Renal cortex interstitium (tissue), 15 donors: ENCODE measurements at places on chromosomes 4 and X.

- DNase-seq: no peak
Observed at GRCh38 chr4:88585917-88586316, 6.4 kb upstream of the HERC3 start.

DNA sequence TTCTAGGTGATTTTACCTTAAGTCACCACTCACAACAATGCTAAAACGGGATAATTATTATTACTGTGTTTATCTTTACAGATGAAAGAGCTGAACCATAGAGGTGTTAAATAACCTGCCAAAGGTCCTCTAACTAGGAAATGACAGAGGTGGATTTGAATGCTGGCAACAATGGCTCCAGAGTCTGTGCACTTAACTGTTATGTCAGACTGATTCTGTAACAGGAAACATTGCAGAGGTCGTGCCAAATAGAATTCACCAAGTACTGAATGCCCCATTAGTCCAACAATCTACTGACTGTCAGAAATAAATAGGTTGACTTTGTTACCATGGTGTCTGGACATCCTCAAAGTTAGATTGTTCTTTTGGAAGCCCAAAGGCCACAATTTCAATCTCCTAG lies 20.9 kb upstream of the USP27X start:
- DNase-seq: no peak

GRCh38 chr4:26319949-26320537 lies 771 bp upstream of the RBPJ start:
- DNase-seq: no peak

GRCh38 chrX:63426519-63426918 lies 75.4 kb upstream of the SPIN4 start:
- no peak for DNase-seq

DNA sequence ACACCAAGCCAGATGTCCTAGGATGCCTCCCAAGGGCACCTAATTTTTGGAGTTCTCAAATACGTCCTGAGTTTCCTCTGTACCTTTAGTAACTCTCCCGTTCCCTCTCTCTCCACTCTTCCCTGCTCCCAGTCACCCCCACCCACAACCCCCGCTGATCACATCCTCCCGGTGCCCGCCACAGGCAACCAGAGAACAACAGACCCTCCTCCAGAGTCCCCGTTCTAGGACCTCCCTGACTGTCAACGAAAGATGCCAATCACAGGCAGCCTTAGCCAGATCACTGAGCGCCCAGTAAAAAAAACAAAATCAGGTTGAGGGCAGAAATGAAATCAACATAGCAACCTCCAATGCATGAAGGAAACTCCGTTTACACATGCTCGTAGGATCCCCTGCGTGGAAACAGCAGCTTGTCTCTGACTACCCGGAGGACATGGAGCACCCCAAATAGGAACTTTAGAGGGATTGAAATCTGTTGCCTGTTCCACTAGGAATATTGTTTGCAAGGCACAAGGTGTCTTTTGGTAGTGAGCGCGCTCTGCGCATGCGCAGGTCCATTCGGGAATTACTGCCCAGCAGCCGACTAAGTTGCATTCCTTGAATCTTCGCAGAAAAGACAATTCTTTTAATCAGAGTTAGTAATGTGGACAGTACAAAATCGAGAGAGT lies at the start of gene GABRB1:
TSS of gene GABRB1 (plus strand) at position 557 of the 668 bp plus-strand sequence.
- peak; percentile 51 for DNase-seq

DNA sequence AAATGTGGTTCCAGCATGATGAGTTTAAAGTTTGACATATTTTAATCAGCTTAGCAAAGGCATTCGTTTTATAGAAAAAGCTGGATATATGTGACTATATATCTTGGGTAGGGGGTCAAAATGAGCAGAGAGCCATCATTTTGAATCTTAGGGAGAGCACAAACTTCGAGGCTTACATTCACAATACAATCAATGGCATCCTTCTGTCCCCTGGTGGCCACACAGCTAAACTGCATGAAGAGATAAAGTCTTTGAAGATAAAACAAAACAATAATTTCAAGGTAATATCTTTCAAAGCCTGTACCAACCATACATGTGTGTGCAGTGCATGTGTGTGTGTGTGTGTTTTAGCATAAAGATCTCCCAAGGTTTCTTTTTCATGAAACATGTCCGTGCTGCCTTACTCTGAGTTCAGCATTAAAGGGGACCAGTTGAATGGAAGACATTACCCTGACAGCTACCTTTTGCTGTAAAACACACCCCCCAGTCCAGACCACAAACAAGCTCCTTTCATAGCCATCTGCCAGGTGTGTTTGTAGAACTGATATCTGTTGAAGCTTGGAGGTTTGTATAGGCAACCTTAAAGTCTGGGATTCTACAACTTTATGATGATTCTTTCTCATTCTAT lies 22.0 kb downstream of the DYNLT3 start:
- peak; percentile 30 for DNase-seq

DNA sequence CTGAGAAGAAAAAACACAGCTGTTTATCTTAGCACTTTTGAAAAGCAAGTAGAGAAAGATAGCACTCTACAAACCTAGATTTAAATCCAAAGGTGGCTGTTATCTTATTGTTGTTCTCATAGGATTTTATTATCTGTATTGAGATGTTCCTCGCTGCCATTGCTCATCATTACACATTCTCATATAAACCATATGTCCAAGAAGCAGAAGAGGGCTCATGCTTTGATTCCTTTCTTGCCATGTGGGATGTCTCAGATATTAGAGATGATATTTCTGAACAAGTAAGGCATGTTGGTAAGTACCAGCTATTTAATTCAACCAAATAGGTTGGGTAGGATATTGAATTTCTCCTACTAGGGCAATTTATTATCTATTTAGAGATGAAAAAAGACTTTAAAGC lies 16.4 kb downstream of the TMEM184C start:
- no peak for DNase-seq

GRCh38 chr4:10045481-10045880 lies 24.2 kb upstream of the SLC2A9 start:
- no peak for DNase-seq

- no peak for DNase-seq
Observed at GRCh38 chr4:92305878-92306520, 2.2 kb downstream of the GRID2 start.

DNA sequence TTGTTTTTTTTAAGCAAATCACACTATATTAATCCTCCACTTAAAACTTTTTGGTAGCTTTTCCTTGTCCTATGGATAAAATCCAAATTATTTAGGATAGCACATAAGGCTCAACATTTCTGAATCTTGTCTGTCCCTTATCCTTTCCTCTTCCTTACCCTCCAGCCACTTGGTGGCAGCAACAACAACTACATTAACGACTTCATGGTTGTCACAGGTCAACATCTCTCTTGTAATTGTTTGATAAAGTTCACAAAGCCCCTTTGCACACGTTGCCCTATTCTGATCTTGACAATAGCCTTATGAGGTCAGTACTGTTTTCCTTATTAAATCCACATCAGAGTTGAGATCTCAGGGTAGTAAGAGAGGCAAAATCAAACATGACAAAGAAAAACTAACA lies 269.0 kb upstream of the PABPC4L start:
- peak; percentile 9 for DNase-seq

DNA sequence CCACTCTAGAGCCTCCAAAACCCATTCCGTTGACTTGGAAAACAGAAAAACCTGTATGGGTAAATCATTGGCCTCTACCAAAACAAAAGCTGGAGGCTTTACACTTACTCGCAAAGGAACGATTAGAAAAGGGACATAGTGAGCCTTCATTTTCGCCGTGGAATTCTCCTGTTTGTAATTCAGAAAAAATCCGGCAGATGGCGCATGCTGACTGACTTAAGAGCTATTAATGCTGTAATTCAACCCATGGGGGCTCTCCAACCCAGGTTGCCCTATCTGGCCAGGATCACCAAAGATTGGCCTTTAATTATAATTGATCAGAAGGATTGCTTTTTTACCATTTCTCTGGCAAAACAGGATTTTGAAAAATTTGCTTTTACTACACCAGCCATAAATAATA lies 60.8 kb downstream of the ZNF732 start:
- DNase-seq: peak; percentile 2

DNA sequence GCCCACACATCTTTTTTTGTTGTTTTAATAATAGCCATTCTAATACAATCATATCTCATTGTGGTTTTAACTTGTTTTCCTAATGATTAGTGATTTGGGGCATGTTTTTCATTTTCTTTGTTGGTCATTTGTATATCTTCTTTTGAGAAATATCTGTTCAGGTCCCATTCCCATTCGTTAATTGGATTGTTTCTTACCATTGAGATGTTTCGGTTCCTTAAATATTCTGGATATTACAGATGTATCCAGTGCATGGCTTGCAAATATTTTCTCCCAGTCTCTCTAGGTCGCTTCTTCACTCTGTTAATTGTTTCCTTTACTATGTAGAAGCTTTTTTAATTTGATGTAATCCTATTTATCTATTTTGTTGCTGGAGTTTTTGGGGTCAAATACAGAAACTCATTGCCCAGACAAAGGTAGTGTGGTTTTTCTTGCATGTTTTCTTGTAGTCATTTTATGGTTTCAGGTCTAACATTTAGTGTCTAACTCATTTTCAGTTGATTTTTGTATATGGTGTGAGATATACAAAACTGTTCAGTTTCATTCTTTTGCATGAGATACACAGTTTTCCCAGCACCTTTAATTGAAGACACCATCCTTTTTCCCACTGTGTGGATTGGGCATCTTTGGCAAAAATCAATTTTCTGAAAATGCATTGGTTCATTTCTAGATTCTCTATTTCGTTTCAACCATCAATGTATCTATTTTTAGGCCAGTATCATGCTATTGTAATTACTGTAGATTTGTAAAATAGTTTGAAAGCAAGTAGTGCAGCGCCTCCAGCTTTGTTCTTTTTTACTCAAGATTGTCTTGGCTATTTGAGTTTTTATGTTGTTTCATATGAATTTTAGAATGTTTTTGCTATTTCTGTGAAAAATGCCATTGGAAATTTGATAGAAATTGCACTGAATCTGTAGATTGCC lies 195.9 kb downstream of the SCFD2 start:
- no peak for DNase-seq

GRCh38 chr4:53855581-53856250 lies 208.7 kb downstream of the CHIC2 start:
- DNase-seq: no peak

DNA sequence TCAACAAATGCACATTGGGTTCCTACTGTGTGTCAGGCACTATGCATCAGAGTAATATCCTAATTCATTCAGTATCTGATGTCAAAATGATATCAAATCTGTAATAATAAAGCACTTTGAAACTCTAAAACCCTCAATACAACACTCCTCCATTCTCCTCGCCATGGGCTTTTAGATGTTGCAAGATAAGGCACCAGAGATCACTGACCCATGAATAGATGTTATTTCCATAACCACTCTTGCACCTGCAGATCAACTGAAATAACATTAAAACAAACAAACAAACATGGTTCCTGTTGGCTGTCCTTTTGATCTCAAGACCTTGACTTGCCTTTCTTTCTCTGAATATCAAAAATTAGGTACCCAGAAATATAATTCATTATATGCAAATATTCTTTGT lies 100.2 kb downstream of the MAB21L2 start:
- no peak for DNase-seq

DNA sequence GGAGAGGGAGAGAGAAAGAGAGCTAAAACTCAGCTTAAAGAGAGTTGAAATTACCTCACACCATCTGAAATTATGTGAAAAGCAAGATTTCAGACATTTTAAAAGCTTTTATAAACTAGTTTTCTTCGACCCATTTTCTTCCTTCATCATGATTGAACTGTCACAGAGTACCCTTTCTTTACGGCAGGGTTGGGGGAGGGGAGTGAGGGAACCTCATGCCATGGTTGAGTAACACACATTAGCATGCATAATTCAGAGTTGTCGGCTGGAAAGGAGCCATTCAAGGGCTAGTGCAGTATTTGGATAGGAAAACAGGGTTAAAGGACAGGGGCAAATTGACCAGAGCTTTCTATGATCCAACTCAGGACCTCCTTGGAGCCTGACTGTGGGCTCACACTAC lies 46.2 kb downstream of the PCDH19 start:
- no peak for DNase-seq

DNA sequence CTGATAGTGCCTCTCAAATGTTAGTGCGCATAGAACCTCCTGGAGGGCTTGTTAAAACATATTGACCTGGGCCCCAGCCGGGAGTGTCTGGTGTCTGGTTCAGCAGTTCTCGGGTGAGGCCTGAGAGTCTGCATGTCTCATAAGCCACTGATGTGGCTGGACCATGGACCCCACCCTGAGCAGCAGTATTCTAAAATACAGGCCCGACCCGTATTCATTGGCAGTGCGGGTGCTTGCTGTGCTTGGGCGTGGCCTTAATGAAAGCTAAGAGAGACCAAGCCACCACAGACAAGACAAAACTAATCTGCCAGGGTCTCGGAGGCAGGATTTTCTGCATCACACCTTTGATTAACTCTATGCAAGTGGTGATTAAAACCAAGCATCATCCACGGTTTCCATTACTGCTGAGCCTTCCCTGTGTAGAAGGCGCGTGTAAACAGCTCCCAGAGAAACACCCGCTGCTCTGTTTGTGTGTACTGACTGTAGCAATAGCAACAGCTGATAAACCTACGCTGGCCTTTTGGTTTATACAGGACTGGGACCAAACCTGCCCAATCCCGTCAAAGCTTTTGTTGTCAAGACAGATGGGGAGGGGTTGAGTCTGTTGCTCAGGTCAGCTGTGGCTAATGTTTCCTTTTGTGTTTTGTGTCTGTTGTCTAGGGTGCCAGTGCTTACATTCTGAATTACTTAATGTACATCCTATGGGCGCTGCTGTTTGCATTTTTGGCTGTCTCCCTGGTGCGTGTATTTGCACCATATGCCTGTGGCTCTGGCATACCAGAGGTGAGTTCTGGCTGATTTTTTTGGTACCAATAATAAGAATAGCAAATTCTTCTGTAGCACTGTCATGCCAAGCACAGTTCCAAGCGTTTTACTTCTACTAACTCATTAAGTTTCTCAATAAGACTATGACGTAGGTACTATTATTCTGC lies 40.8 kb downstream of the CLCN4 start:
- DNase-seq: no peak

GRCh38 chrX:140599851-140600250 lies 95.0 kb upstream of the SOX3 start:
- no peak for DNase-seq

DNA sequence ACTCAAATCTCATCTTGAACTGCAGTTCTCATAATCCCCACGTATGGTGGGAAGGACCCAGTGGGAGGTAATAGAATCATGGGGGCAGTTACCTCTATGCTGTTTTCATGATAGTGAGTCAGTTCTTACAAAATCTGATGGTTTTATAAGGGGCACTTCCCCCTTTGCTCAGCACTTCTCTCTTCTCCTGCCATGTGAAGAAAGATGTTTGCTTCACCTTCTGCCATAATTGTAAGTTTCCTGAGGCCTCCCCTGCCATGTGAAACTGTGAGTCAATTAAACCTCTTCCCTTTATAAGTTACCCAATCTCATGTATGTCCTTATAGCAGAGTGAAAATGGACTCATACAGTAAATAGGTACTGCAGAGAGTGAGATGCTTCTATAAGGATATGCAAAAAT lies 1050.6 kb upstream of the GRIA3 start:
- DNase-seq: no peak
